ENCODE measurements at places on chromosomes 1 and 21. TPM values are rescaled to one million over a fixed set of nuclear protein-coding genes. Genes with fewer than 3 reads are reported as not detected.
A peak's percentile ranks its signal among the peaks of the same experiment; 100 is the strongest.

Gene AUNIP
- total RNA-seq = 2.1 TPM

Gene ANGPTL7
- 0.70 TPM for total RNA-seq

Gene IL19
- not detected for total RNA-seq

Gene PODN
- 1.9 TPM for total RNA-seq

Gene LAMB3
- 6.1 TPM for total RNA-seq

Gene RIT1
- 59.4 TPM for total RNA-seq

Gene TNNI3K
- total RNA-seq = not detected

Gene CHIT1
- not detected for total RNA-seq

Gene SMIM11
- total RNA-seq = 1.6 TPM

Gene FBXO42
- 25.6 TPM for total RNA-seq

Gene TEKT2
- total RNA-seq = 0.38 TPM

Gene LCE2C
- total RNA-seq = not detected

Gene CACNA1S
- not detected for total RNA-seq

Gene TP73
- 0.18 TPM for total RNA-seq

Gene ADGRB2
- total RNA-seq = 25.1 TPM

- DNase-seq = no peak
Observed at GRCh38 chr21:42674351-42674940, 21.0 kb downstream of the PDE9A start.

DNA sequence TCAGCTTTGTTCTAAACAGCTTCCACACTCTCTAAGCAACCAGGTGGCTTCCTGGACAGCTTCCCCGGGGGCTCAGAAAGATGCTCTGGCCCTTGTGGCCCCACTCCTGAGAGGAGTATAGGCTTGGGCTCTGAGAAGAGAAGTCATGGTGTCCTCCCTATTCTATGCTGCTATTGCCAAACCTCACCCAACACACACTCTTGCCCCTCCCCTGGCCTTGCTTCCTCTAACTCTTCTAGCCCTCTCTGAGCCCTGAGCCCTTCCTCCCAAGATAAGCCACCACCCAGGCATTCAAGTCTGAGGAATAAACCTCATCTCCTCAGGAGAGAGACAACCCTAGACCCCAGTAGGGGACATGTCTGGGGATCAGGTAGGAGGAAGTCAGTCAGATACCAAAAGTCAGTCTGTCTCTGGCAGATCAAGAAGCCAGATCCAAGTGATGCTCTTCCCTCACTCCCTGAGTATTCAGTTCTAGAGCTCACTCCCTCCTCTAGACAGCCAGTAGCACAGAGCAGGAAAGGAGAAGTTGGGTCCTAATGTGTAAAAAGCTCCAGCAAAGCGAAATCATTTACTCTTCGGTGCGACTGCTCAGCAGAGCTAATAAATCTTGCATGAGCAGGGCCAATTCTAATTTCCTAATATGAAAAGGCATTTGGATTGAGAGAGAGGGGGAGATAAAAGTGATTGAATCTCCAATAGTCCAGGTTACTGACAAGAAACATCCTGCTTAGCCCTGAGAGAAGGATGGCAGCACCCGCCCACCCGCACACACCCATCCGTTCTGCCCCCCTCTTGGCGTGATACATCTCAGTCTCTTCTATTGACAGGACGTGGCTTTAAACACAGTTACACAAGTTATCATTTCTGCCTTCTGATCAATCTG lies 50.5 kb downstream of the DMAP1 start:
- DNase-seq = no peak

DNA sequence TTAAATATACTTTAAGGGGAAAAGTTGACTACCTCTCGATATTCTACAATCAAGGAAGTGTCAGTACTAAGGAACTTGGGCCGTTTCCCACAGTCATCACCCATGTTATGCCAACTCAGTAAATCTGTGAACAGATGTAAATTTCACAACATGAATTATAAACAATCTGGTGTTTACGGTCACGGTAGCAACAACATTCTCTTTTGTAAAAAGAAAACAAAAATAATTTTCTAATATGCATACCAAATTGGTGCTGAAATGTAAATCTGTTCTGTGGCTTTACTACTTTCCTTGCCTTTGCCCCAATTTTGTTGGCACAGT lies 1.2 kb downstream of the SH3GLB1 start:
- no peak for DNase-seq

- DNase-seq = no peak
Observed at GRCh38 chr1:35971601-35972000, 40.7 kb downstream of the AGO3 start.

DNA sequence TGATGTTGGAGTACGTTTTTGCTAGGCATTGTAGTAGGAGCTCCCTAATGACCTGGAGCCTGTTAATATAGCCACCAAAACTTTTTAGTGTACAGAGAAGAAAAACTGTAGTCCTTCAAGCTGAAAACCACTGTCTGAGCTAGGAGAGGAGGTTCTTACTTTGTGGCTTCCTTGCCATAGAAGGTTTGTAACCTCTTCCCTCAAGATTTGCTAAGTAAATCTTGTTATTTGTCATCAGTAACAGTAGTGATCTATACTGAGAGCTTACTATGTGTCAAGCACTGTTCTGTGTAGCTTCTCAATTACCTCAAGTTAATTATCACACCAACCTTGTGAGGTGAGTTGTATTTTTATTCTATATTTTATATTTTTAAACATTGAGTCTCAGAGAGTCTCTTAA lies 21.2 kb upstream of the LRRC8C start:
- DNase-seq = no peak

DNA sequence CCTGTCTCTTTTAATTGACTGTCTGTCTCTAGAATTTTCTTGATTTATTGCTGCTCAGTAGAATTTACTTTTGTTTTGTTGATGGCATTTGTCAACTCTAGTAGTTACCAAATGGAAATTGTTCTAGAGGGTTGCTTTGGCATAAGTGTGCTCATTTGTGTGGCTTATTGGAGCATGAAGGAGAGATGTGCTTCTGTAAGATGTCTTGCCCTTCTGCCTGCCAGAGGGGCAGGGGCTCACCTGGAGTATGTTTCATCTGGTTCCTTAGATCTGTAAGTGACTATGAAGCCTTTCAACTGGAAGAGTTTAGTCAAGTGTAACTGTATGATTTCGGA lies 345.5 kb downstream of the DISC1 start:
- DNase-seq = no peak

- no peak for DNase-seq
Observed at GRCh38 chr1:181095763-181096184, 7.3 kb downstream of the IER5 start.

- no peak for DNase-seq
Observed at GRCh38 chr1:231982871-231983587, 356.4 kb downstream of the DISC1 start.

- no peak for DNase-seq
Observed at GRCh38 chr21:45348591-45349327, 56.2 kb upstream of the COL18A1 start.

- DNase-seq = no peak
Observed at GRCh38 chr1:3729594-3730542, 22.4 kb upstream of the CCDC27 start.

DNA sequence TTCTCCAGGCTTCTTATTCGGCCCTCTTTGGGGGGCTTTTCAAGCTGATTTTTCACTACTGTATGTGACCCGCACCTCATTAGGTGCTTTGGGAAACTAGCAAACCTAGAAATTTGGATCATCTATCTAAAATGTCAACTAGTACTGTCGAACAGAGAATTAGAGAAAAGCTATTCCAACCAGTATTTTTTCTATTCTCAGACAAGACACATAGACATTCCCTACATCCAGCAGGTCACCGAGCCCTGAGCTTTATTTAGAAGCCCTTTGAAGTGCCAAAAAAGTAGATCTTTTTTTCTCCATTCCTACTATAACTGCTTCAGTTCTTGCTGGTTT lies 310 bp upstream of the SSR2 start:
- no peak for DNase-seq

- peak; percentile 81 for DNase-seq
Observed at GRCh38 chr1:181251001-181251712, 162.7 kb downstream of the IER5 start.

DNA sequence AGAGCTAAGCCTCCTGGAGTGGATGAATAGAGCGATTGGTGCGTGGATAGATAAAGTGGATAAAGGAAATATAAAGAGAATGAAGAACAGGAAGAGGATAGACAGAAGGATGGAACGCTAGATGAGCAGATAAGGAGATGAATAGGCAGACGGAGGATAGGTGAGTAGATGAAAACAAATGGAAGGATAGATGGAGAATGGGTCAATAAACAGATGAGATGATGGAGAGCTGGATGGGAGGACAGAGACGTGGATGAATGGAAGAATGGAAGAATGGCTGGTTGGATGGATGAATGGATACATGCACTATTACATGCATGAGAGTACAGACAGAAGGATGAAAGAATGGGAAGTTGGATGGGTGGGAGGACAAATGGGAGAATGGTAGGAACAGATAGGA lies 35.2 kb upstream of the EDN2 start:
- DNase-seq = no peak

DNA sequence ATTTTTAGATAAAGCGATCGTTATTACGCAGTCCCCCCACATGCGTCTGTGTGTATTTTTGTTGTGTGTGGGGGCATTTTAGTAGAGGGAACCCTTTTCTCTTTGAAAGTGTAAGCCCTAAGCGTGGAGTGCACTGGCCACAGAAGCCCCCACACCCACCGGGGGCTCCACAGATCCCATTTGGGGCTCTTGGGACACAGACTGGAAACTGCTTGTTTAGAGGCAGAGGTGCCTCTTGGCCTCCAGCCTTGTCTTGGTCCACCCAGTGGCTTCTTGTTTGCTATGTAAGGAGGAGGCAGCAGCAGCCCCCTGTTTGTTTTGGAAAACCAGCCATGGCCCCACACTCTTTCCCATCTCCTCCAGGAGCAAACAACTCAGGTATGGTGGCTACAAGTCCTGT lies 42.8 kb downstream of the SLC37A1 start:
- DNase-seq = no peak

- no peak for DNase-seq
Observed at GRCh38 chr21:42755766-42756579, 102.6 kb downstream of the PDE9A start.

DNA sequence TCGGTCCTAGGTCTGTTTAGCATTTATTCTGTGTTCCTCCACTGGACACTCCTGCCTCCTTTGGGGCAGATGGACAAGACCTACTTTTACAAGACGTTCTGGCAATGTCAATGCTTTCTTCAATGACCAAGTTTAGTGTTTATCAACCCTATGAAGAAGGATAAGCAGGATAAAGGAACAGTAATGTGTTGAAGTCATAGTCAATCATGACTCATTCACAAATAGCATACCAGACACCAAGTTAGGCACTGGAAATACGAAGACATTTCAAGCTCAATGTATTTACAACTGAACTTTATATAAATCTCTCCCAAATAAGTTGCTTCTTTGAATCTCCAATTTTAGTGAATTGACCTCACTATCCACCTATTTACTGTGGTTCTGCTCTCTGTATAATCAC lies 4.8 kb upstream of the SLC35D1 start:
- peak; percentile 48 for DNase-seq

DNA sequence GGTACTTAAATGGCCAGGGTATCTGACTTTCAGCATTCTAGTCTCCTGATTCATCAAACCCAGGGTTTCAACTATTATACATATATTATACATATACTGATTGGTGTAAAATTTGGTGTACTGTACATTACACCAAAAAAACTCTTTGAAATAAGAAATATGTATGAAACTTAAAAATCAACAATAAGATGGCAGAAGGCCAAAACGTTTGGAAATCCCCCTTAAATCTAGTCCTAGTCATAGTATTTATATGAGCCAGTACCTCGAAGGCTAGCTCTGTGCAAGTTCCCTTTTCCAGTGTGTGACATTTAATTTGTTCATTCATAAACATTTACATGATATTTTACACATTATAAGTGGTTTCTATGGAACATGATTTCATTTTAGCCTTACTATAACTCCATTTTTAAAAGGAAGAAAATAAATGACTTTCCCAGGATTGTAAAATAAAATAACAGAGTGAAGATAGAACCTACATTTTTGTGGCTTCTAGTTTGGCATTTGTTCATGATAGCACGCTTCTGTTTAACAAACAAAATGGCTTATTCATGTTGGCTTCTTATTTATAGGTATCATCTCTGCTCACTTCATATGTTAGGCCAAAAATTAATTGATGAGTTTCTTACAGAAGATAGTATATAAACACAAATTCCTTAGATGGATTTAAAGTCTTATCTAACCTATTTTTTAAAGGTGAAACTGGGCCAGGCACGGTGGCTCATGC lies 18.8 kb upstream of the ZNF281 start:
- peak; percentile 53 for DNase-seq

- DNase-seq = no peak
Observed at GRCh38 chr1:244286341-244286740, 165.4 kb downstream of the ADSS2 start.

- no peak for DNase-seq
Observed at GRCh38 chr1:85359874-85360721, 83.7 kb upstream of the BCL10 start.

GRCh38 chr1:231058416-231059109 lies 18.5 kb upstream of the FAM89A start:
- no peak for DNase-seq

DNA sequence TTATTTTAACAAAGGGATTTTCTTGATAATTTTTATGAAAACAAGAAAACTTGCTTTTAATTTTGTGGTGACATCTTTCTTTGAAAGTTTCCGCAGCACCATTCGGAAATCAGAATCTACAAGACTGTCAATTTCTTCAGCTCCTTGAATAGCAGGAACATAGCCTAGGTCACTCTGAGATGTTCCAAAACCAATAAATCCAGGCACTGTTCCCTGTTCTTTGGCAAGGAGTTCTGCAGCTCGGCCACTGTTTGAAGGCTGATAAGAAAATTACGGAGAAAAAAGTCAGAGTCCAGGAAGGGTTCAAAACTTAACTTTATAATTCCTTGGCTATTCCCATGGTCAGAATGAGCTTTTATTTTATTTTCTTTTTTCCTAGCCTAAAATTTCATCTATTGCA lies 6.0 kb downstream of the LTN1 start:
- DNase-seq = no peak

DNA sequence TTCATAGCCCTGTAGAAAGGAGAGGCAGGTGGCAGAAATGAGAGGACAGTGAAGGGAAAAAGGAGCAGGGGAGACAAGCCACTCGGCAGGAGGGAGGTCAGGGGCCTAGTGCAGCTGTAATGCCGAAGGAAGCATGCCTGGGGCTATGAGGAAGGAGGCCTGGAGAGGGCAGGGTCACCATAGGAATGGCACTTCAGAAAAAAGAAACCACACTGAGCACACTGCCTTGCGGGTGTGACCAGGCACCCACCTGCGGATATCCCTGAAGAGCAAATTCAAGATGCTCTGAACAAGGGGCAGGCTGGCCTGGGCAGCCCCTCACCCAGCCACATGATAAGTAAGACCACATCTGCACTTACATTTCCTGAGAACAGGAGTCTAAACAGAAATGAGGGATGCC lies 104.7 kb downstream of the JAK1 start:
- DNase-seq = no peak

DNA sequence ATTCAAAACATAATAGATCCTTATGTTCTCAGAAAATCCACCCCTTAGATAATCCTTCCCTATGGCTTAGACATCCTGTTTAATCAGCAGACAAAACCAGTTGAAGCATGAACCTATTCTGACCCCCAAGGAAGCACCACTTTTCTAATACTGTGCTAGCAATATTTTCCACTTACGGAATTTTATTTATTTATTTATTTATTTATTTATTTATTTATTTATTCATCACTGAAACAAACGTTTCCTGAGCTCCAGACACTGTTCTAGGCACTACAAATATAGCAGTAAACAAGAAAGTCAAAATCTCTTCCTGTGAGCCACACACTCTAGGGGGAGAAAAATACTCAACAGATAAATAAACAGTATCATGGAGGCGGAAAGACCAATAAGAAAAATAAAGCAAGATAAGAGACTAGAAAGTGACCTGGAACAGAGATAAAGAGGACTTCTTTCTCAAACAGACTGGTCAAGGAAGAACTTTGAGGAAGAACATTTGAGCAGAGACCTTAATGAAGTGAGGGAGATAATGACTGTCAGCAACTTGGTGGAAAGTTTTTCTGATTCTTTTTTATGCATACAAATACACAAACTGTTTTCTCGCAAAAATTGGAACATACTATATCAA lies 145.5 kb upstream of the POGK start:
- no peak for DNase-seq
